ENCODE measurements at places on chromosomes 16 and 17.

GRCh38 chr16:79721270-79721669 is 120.7 kb upstream of the MAF start:
- no peak for DNase-seq

DNA sequence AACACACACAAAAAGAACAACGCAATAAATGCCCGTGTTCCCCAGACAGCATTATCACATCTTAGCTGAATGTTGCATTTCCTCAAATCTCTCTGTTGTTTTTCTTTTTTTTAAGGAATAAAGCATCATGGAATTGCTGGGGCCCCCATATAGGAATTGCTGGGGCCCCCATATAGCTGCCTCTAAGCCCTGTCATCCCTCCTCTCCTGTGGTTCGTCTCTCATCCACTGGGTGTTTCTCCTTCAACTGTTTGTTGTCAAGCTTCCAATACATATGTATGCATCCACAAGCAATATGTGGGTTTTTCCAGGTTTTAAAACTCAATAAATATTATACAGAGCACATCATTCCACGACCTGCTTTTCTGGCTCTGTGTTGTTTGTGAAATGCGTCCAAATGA is 43.2 kb downstream of the HSBP1 start:
- no peak for DNase-seq

DNA sequence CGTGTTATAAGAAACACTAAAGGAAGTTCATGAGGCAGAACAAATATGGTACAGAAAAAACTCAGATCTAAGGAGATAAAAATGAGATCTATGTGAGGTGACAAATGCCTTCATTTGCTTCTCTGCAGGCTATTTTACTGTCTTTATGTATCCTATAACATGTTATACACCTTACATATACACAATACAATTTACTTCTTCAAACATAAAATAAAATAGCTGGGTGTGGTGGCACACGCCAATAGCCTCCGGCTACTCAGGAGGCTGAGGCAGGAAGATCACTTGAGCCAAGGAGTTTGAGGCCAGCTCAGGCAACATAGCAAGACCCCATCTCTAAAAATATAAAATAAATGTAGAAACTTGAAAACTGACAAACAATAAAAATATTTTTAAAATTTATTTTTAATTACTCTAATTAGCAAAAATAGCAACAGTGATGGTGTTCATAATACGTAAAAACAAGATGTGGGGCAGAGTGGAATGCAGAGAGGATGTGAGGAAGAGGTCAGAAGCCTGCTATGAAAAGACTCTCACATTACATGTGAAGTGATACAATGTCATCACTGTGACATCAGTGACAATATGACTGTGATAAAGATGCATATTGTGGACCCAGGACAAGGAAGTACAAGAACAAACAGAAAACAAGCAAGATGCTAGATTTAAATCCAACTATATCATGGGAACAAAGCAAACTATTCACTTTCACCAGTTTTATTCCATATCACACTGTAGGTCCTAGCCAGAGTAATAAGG is 31.0 kb downstream of the VPS53 start:
- no peak for DNase-seq

DNA sequence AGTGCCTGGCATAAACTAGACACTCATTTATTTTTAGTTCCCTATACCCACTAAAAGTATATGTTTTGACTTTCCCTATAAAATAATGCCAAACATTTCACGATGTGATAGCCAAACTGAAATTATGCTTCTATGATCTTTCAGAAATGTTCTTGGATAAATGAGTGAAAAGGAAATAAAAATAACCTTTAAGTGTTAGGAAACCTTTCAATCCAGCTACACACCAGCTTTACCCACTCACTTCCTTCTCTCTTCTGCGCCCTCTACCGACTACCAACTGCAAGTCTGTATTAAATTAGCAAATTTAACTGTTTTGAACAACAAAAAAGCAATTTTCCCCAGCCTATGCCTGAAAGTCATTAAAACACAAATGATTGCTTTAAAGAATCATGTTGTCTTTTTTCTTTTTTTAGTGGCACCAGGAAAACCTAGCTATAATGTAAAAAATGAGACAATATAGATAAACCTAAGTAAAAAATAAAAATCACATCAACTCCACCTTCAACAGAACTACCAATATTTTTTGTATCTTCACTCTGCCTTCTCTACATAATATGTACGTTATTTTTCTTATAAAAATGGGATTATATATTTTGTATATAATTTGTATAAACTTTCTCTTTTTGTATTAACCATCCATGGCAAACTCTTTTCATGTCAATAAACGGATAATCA is 13.2 kb upstream of the TMEM100 start:
- DNase-seq = peak; percentile 88

DNA sequence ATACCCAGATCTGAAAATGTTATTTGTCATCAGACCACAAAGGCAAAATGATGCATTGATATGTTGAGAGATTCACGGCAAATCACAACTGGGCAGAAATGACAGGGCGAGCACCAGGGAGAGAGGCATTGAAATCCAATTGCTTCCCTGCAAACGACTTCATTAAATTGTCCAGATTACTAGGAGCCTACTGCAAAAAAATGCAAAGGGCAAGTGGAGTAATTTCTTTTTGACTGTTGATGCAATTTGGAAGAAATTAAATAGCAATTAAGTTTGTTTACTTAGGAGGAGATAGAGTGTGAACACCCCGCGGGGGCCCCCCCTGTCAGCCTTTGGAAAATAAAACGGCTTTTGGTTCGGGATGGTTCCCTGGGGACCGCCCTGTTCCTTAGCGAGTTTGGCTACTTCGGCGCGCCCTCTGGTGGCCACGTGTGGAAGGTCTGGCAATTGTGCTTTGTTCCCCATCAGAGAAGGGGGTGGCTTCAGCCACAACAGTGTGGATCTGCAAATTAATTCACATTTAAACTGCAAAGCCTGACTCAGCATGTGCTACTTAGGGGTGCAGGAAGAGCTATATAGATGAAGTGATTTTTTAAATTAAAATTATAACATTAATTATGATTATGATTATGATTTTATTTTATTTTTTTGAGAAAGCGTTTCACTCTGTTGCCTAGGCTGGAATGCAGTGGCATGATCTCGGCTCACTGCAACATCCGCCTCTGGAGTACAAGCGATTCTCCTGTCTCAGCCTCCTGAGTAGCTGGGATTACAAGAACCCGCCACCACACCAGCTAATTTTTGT is 14.5 kb upstream of the TMC7 start:
- DNase-seq = peak; percentile 44

- DNase-seq = no peak
These were observed 10.1 kb upstream of the STX1B start for GRCh38 chr16:31020536-31020935.

- no peak for DNase-seq
These were observed 6.8 kb downstream of the UBALD2 start for GRCh38 chr17:76271669-76272540.

GRCh38 chr17:81018044-81018802 is 16.7 kb upstream of the BAIAP2 start:
- DNase-seq = peak; percentile 80

GRCh38 chr16:31480851-31481536 is 1.9 kb upstream of the SLC5A2 start:
- no peak for DNase-seq

- DNase-seq = no peak
These were observed at the start of gene GAST for GRCh38 chr17:41711669-41712400. Gene GAST (plus strand): TSS chr17:41712331. CDS start chr17:41715437, 3,106 bp downstream.

- no peak for DNase-seq
These were observed 14.2 kb upstream of the TBX21 start for GRCh38 chr17:47718634-47719405.

DNA sequence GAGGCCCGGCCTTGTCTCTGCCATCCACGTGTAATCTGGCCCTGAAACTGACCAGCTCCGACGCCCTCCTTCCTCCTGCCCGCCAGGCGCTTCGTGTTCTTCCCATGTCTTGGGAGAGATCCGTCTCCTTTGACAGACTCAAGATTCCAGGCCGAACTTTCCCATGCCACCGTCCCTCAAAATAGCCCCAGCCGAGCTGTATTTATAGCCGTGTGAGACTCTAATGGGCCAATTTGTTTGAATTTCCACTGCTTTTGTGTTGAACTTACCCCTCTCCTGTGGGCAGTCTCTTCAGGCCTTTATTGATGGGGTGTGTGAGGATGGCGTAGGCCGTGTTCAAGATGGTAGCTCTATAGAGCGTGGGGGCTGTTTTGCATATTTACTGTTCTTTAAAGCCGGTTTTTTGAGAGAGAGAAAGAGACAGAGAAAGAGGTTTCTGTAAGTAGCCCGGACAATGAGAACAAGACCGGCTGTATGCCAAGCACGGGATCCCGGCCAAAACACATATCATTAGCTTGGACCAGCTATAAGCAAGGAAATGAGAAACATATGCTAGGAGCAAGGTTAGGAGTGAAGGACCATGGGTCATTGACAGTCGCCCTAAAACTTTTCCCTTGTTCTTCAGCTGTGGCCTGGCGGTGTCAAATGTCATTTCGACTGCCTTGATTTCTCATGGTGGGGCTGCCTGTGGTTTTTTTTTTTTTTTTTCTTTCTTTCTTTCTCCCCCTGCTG is 124.5 kb upstream of the ZFHX3 start:
- DNase-seq = no peak

GRCh38 chr16:24568392-24568791 is 29.0 kb downstream of the RBBP6 start:
- no peak for DNase-seq

DNA sequence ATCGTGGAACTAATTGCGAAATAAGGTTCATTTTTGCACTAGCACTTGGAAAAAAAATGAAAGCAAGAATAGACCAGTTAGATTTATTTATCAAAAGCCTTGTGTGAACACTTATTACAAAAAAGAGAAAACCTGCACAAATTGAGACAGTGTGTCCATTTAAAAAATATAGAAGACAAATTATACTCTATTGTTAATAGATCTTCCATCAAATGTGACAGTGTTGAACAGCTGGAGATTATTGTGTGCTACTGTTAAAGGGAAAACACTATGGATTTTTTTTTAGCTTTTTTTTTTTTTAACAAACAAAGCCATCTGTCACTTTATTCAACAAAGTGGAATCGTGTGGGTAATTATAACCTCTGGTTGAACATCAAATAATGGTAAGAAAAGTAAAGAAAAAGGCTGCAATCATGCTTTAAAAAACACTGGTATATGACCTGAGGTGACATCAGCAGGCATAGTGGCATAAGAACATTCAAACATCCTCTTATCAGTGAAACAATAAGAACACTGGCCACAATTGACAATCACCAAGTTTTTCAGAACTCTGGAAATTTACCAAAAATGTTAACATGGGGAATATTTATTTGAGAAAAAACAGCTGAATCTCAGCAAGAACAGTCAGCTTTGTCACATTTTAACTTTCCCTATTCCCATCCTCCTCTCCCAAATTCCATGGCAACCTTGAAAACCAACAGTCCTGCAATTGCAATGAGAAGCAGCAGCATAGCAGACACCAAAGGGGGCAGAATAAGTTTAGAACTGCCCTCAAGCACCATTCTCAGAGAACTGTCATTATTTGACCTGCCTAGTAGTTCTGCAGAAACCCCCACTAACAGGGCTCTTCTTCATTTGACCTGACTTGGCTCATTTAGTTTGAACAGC is 442.3 kb upstream of the MON1B start:
- no peak for DNase-seq

- peak; percentile 85 for DNase-seq
These were observed 36.5 kb downstream of the CYTH1 start for GRCh38 chr17:78745407-78746088.

DNA sequence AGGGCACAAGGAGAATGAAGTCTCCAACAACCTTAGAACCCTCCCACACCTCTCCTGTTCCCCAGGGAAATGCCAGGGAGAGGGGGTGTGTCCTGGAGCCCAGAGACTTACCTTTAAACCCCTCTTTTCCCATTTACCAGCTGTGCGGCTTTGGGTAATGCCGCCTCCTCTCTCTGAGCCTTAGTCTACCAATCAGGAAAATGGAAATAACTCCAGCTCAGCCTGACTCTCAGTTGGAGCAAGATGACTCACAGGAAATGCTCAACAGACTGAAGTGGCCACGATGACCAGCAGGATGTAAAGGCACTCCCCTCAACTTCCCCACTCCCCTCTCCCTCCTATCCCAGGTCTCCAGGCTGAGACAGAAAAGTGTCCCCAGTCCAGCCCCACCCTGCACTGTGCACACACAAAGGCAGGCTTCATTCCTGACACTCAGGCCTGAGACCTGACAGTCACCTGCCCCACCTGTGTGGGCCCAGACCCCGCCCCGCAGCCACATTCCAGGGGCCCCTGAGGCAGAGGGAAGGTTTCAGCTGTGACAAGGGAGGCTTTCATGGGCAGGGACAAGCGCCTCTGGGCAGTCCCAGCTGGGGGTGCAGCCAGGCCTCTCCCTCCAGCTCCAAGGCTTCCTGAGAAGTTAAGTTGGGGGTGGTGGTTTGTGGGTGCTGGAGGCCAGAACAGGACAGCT is 3.0 kb upstream of the KRT15 start:
- no peak for DNase-seq

- DNase-seq = no peak
These were observed 157.4 kb downstream of the WWOX start for GRCh38 chr16:78256686-78257375.

- no peak for DNase-seq
These were observed 149.0 kb upstream of the PLCG2 start for GRCh38 chr16:81629896-81630634.

DNA sequence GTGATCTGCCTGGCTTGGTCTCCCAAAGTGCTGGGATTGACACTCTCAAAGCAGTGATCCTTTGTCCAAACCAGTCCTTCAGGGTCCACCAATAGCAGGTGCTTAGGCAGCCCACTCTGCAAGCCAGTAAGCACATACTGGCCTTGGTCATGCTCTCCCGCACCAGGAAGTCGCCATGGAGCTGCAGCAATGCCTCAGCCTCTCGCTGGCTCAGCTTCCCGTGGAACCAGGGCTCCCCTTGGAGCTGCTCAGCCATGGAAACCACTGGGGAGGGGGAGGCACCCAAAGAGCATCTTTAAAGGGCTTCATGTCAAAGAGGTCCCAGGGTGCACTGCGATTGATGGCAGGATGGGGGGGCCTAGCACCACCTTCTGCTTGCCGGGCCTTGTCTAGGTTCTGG is 9.6 kb upstream of the UBTF start:
- DNase-seq = no peak

DNA sequence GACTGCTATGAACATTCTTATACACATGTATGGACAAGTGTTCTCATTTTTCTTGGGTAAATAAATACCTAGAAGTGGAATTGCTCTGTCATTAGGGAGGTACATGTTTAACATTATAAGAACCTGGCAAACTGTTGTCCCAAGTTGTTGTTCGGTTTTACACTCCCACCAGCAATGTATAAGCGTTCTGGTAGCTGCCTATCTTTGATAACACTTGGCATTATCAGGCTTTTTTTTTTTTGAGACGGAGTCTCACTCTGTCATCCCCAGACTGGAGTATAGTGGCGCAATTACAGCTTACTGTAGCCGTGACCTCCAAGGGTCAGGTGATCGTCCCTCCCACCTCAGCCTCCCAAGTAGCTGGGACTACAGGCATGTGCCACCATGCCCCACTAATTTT is 16.3 kb downstream of the ATAD5 start:
- DNase-seq = no peak

DNA sequence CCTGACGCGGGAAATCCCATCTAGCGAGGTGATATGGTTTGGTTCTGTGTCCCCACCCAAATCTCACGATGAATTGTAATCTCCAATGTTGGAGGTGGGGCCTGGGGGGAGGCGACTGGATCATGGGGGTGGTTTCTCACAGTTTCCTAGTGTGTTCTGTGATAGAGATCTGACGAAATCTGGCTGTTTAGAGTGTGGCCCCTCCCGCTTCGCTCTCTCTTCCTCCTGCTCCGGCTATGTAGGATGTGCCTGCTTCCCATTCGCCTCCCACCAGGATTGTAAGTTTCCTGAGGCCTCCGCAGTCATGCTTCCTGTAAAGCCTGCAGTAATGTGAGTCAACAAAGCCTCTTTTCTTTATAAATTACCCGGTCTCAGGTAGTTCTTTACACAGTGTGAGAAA is 31.6 kb downstream of the IFT140 start:
- DNase-seq = no peak

All from Kasumi-1 (cell line).